ENCODE measurements at places on chromosomes 4 and X.

GRCh38 chrX:40127052-40127451 is 29.3 kb upstream of the BCOR start:
- DNase-seq = no peak

GRCh38 chr4:176924238-176924637 is 131.5 kb upstream of the VEGFC start:
- no peak for DNase-seq

DNA sequence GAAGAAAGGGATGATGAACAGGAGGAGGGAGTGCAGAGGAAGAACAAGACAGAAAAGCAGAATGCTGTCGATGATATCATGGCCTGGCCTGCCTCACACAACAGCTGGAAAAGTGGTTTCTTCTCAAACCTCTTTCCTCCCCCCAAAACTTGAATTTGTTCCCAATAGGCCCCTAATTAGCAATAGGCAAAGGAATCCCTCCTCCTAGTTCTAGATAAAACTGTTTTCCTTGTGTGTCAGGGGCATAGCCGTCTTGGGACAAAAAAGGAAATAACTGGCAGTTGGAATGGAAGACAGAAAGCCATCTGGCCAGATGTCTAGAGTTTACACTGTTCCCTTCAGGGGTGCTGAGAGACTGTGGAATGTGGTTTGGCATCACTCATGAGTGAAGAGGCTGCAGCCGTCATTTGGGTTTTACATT is 177.8 kb upstream of the C1QTNF7 start:
- no peak for DNase-seq

GRCh38 chrX:114061226-114061625 is 522.7 kb upstream of the HTR2C start:
- DNase-seq = no peak

DNA sequence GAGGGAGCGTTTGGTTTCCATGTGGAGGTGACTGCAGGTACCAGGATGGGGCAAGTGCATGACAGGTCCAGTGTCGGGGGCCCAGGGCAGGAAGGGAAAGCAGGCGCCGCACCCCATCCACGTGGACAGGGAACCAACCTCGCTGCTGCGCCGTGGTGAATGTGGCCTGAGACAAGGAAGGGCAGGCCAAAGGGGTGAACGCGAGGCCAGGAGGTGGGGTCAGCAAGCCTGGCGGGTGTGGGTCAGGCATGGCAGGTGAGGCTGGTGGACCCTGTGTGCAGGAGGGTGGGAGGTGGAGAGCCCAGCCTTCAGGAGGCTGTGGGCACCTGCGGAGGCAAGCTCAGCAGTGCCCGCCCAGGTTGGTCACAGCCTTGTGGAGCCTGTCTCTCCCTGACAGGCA is 14.7 kb downstream of the SH3BP2 start:
- DNase-seq = no peak

- DNase-seq = no peak
These were observed 146.8 kb upstream of the RBPJ start for GRCh38 chr4:26174027-26174426.

DNA sequence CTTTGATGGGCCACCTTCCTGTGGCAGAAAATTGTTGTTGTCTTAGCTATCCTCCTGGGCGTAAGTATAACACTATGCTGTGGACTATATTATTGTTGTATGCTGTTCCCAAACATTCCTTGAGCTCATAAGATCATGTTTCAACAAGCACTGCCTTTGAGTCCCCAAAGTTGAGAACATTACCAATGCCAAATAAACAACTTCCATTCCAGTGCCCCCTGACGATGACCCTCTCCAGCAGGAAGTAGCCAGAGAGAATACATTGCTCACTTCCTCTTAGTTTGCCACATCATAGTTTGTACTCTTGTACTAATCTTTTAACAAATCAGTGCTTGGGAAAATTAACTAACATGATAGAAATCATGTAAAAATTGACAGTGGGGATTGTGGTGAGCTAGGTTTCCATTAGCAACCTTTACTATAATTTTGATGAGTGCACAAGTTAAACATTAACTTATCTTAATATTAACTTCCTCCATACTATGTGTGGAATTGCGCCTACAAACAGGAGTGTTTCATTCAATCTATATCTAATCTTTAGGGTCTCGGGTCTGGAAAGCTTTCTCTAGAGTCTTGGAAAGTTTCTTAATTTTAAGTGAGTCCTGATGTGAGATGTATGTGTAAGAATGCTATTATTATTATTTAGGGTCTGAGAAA is 20.3 kb upstream of the DHX15 start:
- no peak for DNase-seq

- no peak for DNase-seq
These were observed 31.9 kb downstream of the ADRA2C start for GRCh38 chr4:3797831-3798790.

DNA sequence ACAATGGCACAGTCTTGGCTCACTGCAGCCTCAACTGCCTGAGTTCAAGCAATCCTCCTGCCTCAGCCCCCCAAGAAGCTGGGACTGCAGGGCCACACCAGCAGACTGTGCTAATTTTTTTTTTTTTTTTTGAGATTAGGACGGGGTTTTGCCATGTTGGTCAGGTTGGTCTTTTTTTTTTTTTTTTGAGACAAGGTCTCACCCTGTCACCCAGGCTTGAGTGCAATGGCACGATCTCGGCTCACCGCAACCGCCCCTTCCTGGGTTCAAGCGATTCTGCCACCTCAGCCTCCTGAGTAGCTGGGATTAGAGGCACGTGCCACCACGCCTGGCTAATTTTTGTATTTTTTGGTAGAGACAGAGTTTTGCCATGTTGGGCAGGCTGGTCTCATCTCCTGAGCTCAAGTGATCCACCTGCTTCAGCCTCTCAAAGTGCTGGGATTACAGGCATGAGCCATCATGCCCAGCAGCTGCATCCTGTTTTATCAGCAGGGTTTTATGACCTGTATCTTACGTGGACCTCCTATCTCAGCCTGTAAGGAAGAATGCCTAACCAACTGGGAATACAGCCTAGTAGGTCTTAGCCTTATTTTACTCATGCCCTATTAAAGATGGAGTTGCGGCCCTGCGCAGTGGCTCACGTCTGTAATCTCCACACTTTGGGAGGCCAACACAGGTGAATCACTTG is 13.2 kb upstream of the MRPL1 start:
- DNase-seq = no peak

- no peak for DNase-seq
These were observed 85.8 kb upstream of the RPS6KA3 start for GRCh38 chrX:20352504-20352903.

GRCh38 chr4:47349326-47349725 is 114.2 kb downstream of the COMMD8 start:
- no peak for DNase-seq

- DNase-seq = no peak
These were observed 62.5 kb downstream of the STX18 start for GRCh38 chr4:4479366-4479765.
